ENCODE measurements at places on chromosomes 3 and 15.

GRCh38 chr15:41882689-41883483 is 11.0 kb downstream of the SPTBN5 start:
- no peak for DNase-seq

DNA sequence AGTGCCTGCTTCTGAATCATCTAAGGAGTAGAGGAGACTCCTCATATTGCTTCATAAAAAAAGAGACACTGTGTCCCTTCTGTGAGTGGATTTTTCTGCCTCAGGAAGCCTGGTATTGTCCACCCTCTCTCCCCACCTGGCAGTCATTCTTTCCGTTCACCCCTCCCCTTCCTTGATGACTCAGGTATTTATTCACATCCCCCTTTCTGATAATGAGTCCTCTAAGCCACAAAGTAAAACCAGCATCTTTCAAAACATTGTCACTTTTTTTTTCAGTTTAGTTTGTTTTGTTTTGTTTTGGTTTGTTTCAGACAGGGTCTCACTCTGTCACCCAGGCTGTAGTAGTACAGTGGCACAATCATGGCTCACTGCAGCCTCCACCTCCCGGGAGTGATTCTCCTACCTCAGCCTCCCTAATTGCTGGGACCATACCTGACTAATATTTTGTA is 65.2 kb upstream of the UBE2E1 start:
- no peak for DNase-seq

DNA sequence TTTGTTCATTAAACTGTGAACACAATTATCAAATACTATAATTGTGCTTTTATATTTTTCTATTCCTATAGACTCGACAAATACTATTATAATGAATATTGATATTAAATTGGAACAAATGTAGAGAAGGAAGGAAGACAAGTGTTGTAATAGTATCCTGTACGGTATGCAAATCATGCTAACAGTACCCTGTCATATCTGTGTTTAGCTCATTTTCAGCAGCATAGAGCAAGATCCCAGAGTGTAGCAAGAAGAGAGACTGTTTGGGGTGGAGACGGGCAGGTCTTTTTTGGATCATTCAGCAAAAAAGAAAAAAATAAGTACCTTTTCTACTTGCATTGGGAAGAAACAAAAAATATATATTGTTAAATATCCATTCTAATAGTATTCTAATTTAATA is 224.1 kb downstream of the TPRG1 start:
- DNase-seq, result no peak

- no peak for DNase-seq
Measured at GRCh38 chr3:160804762-160805161, 48.7 kb downstream of the PPM1L start.

GRCh38 chr3:136332776-136333175 is 82.6 kb downstream of the PCCB start:
- no peak for DNase-seq

GRCh38 chr15:63045465-63045840 is 2.9 kb downstream of the TPM1 start:
- DNase-seq, result no peak

DNA sequence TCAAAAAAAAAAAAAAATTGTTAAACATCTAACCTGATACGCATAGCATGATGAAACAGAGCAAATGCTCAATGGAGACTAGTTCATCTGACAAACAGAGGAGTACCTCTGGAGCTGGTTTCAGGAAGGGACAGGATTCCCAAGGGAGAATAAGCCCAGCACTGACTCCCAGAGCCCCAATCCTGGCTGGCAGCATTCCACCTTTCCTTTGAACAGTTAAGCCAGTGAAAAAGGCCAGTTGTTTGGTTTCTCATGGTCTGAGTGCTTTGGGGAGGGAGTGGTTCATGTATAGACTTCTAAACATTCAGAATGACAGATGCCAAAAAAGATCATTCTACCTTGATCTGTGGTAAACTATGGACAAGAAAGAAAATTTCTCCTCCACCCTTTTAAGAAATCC is 277.9 kb upstream of the RARB start:
- no peak for DNase-seq

DNA sequence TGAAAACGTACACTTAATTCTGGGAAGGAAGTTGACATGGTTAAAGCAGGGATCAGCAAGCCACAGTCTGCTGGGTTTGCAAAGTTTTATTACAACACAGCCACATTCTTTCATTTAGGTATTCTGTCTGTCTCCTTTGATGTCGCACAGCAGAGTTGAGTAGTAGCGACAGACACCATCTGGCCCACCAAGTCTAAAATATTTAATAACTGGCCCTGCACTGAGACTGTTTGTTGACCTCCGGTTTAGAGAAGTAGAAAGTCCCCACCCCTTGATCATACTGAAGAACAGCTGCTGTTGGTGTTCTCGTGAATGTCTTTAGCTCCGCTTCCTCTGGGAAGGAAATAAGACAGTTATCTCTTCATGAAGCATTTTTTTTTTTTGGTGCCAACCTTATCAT is 66.2 kb downstream of the MCTP2 start:
- no peak for DNase-seq

GRCh38 chr15:22227411-22228100 is 147.2 kb downstream of the OR4M2 start:
- DNase-seq, result peak; percentile 7

DNA sequence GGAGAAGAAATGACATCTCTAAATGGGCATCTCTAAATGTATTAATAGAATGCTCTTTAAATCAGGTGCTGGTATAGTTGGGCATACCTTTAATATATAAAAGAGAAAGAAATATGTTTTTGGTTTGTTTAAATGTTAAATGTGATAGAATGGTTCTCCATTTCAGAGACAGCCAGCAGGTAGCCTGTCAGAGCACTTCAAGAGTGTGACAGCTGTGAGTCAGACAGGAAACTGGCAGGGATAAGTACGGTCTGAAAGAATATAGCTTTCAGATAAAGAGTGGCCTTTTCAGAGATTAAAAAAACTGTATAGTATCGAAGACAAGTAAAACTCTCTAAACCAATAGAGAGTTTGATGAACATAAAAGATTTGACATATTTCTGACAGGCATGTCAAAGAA is 654.1 kb downstream of the IGSF11 start:
- DNase-seq, result no peak

DNA sequence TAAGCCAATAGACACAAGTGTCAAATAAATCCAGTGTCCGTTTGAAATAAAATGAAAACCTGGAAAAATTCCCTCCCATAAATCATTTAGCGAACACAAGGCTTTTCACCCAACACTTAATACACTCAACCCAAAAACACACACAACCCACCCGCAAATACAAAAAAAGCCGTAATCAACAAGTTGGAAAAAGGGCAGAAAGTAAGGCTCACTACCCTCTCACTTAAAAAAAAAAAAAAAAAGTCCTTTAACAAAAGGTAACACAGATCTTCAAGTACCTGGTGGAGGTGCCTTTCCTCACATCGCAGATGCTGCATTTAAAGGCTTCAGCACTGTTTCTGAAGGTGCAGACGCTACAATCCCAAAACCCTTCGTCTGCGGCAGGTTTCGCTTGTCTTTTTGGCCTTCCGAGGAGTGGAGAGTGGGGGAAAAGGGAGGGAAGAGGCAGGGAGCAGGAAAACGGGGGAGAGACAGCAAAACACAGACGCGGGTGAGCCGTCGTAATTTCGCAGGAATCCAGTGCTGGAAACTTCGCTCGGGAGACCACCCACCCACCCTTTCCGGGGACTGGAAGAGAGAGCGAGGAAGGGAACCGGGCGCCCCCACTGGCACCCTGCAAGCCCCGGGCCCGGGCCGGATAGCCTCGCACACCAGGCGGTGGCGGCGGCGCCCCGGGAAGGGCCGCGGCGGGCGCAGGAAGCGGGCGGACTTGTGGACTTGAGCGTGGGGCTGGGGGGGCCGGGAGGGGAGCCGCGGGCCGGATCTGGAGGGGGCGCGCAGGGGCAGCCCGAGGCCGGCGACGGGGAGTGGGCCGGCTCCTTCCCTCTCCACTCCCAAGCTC is 401.8 kb downstream of the SHQ1 start:
- DNase-seq, result peak; percentile 22

DNA sequence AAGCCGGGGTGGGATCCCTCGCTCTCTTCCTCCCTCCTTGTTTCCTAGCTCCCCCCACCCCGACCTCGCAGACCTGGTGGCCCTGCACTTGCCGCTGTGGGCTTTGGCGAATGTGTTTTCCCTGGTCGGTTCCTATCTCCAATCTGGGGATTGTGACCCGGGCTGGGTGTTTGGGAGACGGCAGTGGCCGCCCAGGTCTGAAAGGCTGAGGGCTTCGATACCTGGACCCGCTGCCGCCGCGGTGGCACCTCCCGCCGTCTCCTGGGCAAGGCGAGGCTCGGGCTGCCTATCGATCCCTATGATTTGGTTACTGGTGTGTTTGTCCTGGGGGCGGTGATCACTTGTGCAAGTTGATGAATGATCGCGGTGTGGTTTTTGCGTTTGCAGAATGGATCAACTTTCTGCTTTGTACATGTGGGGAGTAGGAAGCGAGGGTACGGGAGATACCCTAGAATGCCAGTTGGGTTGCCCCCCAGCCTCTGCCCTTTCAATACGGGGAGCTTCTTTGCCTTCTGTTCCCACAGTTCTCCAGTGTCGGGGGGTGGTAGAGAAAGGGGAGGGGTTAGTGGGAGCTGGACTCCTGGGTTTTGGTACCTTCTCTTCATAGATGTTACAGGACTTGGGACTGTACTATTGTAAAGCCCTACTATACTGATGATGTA is 3.0 kb downstream of the BBX start:
- peak; percentile 10 for DNase-seq

GRCh38 chr15:70826634-70827033 is 27.3 kb downstream of the LARP6 start:
- no peak for DNase-seq

- no peak for DNase-seq
Measured at GRCh38 chr15:70605606-70606410, 157.6 kb downstream of the UACA start.

DNA sequence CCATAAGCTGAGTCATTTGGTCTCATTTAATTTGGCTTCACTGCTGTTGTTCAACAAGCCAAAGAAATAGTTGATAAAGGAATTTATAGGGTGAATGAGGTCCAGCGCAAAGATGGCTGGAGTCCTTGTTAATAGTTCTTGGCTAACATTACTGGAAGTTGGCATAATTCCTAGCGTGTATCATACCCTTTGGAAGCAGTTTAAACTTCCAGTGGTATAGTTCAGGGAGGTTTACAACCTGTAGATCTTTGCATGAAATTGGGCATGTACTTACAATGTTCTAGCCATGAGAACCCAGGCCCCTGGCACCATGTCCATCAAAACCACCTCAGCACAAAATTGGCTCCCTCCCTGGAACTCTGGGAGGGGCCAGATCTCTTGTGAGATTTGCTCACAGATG is 380.8 kb downstream of the LRTM1 start:
- no peak for DNase-seq

DNA sequence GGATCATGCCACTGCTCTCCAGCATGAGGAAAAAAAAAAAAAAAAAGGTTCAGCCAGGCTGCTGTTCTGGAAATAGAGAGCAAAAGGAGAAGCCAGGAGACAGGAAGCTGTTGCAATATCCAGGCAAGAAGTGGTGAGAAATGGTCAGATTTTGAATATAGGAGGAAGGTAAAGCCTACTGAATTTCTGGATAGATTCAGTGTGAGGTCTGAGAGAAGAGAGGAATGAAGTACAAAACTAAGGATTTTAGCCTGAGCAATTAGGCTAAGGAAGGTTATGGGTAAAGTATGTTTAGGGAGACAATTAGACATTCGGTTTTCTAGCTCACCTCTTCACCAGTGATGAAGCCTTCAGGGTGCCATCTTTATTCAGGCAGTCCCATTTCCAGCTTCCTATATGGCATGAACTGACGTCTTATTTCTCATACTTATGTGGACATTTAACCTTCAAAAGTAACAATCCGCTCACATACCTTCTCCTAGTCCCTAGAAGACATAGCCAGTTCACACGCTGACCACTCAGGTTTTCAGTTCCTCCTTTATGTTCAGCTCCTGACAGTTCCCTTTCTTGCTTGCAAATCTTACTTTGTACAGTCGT is 57.2 kb downstream of the KIF9 start:
- DNase-seq, result no peak

DNA sequence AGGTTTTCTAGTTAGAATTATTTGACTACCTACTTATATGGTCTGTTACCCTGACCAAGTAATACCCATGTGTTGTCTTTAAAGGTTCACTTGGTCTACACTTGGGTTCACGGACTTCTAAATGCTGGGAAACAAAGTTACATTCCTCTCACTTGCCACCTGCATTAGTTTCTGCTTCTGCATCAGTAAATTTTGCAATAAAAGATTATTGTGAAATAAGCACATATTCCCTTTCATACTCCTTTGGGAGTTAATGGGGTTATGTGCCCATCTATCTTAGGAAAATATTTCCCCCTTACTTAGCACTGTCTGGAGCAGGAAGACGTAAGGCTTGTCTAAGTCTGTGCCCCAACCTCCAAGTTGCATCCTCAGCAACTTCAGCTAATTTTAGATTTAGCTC is 160.7 kb downstream of the FRMD5 start:
- no peak for DNase-seq

GRCh38 chr15:75129788-75130187 is 71.9 kb upstream of the C15orf39 start:
- no peak for DNase-seq

GRCh38 chr3:147361454-147362420 is 44.6 kb downstream of the ZIC4 start:
- DNase-seq, result no peak

DNA sequence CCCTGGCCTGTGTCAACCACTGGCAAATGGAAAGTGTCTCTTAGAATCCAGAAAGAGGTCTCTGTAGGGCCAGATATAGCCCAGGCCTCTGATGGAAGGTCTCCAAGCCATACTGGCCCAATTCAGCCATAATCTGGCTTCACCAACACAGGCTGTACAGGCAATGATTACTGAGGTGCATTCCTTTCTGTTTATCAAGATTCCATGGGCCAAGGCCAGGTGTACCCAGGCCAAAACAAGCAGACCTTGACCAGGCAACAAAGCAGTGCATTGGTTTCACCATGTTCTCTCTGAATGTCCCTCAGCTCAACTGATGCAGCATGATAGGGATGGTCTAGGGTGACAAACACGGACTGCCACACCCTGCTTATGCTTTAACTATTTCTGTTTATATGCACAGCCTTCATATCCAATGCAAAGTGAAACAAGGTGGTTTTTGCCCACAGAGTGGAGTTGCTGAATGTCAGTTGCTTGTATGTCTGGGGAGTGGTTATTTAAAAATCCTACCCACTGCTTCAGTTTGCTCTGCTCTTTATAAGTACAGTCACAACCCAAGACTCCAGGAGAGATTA is 25.2 kb downstream of the CCNL1 start:
- DNase-seq, result no peak

- no peak for DNase-seq
Measured at GRCh38 chr3:100048248-100048647, 66.1 kb downstream of the FILIP1L start.

DNA sequence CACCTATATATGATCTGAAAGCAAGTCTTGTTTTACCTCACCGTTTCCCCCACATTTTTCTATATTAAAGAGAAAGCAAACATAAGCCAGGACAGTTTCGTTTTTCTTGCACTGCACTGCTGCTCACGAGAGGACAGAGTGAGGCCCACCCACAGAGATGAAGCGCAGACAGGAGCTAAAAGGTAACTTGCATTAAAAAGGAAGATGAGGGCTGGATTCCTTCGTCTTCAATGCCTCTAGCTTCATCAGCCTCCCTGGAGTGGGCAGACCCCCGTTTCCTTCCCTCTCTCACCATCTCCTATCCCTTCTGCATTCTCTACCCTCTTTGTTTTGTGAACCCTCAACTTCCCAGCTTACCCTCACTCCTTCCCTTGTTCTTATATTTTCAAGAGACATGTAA is 18.9 kb downstream of the SUMF1 start:
- no peak for DNase-seq
